Stimulated activated CD4-positive, alpha-beta T cell treated with anti-CD3 and anti-CD28 coated beads, Interleukin-15, amount 100 ng/mL, for 1 hour (primary cell): ENCODE measurements at places on chromosomes 13 and 19.

DNA sequence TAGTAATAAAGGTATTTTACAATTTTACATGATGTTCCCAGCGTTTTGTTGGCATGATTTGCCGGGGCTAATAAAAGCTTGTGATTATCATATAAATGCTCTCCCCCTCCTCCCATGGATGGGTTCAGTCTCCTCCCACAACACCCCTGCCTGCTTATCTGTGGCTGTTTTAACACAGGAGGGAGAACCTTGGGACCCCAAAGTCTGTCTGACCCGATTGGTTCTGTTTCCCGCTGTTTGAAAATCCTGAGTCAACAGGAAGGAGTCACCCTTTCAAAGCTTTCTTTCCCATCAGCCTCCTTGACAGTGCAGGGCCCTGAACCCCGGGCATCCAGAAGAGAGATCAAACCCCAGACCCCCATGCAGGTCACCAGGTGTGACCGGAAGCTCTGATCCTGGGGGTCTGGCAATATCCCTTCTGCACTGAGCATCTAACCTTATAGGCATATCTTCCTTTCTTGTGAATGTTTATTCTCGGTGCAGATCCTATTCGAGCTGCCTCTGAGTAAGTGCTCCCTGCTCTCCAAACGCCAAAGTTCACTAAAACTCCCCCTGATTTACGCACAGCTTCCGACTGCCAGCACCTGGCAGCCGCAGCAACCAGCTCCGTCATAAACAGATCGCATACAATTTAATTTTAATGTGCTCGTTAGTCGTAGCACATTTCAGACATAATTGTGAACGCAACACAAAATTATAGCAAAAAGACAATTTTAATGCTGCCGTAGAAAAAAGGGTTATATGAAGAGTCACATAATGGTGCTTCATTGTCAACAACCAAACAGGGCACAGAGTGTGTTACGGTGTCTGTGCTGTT is 74.8 kb downstream of the TSHZ3 start:
- no peak for DNase-seq

GRCh38 chr19:49767381-49767780 is 580 bp downstream of the AP2A1 start:
- no peak for DNase-seq

- no peak for DNase-seq
Measured at GRCh38 chr19:1410136-1410786, 2.9 kb downstream of the DAZAP1 start.

- DNase-seq = no peak
Measured at GRCh38 chr13:80684217-80684991, 343.5 kb upstream of the SPRY2 start.

DNA sequence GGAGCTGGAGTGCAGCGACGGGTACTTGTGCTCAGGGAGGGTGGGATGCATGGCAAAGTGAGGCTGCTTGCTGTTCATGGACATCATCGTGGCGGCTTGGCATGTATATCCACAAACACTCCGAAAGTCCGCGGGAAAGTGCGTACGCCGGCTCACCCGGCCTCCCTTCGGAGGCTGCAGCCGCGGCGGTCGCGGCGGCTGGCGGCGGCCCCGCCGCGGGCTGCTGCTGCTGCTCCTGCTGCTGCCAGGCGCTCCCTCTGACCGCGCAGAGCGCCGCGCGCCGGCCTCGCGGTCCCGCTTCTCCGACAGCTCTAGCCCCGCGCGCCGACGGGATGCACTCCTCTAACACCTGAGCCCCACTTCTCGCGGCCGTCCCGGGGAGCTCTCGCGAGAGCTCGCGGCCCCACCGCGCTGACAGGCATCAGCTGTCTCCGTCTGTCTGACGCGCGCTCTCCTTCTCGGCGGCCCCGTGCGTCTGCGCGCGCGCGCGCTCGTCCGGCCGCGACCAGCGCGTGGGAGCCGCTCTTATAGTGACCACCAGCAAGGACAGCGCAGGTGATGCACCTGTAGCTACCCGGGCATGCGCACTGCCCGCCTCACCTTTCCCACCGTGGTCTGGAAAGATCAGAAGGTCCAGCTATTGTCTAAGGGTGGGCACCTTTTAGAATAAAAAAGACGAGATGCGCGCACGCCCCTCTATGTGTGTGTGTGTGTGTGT is at the start of gene POU4F1:
TSS of gene POU4F1 (minus strand) at position 313 of the 718 bp plus-strand sequence. CDS start at position 87, 226 bp downstream.
- no peak for DNase-seq

DNA sequence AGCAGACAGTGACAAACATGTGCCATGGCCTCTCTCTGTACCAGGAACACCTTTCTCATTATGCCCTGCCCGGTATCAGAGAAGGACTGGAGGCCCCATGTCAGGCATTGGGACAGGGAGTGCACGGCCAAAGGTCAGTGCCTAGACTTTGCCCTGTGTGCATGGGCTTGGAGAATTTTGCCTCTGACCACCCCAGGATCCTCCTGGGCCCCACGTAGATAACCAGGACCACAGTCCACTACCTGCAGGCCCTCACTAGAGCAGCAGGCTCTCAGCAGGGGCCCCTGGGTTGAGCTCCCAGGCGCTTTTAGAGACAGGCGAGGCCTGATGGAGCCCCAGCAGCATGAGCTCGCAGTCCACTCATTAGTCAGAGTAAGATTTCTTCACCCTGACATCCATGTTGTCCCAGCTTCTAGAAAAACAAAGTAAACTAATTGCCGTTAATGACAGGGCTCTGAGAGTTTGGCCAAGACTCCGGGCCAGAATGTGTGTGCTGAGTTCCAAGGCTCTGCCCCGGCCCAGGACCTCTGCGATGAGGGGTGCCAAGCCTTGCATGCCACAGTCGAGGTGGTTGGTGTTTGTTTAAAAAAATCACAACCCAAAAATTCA is 42.7 kb downstream of the CAPN12 start:
- DNase-seq = no peak

- no peak for DNase-seq
Measured at GRCh38 chr13:75486146-75487062, 4.4 kb upstream of the TBC1D4 start.

GRCh38 chr19:35123573-35123972 is 8.0 kb downstream of the FXYD3 start:
- DNase-seq = no peak

DNA sequence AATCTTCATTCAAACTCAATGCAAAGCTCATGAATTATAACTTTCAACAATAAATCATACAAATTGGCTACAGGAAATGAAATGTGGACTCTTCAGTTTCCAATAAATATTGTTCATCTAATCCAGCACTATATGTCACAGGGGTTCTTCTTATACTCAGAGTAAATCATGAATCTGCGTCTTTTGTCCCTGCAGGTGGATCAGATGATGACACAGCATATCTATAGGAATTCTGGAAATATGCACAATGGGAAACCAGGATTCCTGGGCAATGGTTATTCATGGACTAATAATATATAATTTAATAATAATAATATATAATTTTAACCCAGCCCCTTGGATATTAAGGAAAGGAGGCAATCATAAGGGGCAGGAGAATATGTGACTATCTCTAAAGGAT is 8.4 kb downstream of the ZNF573 start:
- no peak for DNase-seq

- DNase-seq = no peak
Measured at GRCh38 chr13:51958217-51958547, 53.1 kb downstream of the ATP7B start.

GRCh38 chr19:11551603-11552235 is 7.3 kb downstream of the ELOF1 start:
- DNase-seq = no peak

GRCh38 chr13:107516517-107516916 is 698.8 kb downstream of the LIG4 start:
- no peak for DNase-seq

GRCh38 chr19:49758292-49758691 is 4.8 kb downstream of the TSKS start:
- DNase-seq = no peak

DNA sequence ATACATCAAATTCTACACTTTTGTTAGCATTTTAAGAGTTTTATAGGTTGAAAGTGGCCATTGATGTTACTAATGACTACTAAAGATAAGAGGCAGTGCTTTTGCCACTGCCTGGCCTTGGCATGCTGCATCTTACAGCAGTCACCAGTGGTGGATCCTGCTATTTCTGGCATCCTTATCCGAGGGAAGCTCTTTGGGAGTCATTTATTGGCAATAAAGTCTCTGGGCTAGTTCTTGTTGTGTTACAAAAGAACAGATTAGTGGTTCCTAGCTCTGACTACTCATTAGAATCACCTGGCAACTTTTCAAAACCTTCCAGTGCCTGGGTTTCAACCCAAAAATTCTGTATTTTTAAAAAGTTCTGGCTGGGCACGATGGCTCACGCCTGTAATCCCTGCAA is 94.5 kb downstream of the ZMYM2 start:
- DNase-seq = no peak

DNA sequence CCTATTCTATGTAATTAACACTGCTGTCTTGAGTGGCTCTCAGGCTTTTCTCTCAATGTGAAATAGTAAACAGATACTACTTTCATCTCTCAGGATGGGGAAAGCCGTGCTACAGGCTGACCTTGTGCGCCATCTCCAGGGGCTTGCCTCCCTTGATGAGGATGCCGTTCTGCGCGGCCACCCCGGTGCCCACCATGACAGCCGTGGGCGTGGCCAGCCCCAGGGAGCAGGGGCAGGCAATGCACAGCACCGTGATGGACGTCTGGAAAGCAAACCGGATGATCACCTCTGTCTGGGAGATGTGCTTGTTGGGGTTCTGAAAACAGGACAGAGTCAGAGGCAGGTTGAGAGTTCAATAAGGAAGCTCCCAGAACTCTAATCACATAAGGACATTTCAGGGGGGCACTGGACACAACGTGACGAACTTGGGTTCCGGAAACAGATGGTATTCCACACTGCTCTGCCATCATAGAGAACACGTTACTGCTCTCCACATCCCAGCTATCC is 65.0 kb downstream of the ATP7B start:
- DNase-seq = no peak

- peak; percentile 59 for DNase-seq
Measured at GRCh38 chr19:48351341-48351752, 12.4 kb downstream of the TMEM143 start.

DNA sequence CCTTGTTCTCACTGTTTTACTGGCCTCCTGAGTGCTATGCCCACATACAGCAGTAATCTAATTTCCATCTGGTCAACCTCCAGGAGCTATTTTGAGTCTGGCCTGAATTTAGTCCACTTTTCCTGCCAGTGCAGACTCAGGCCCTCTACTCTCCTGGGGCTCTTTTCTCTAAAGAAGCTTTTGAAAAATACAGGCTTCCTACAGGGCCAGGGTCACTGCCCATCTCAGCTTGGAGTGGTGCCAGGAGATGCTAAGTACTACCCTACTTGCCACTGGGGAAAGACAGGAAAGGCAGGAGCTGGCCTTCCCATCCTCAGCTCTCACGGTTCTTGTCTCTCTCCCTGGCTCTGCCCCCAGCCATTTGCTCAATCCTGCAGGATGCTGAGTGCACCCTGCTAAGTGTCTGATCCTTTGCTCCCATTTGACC is 101.7 kb upstream of the SERP2 start:
- DNase-seq = no peak

- DNase-seq = no peak
Measured at GRCh38 chr19:48405850-48406249, 12.4 kb downstream of the GRIN2D start.

DNA sequence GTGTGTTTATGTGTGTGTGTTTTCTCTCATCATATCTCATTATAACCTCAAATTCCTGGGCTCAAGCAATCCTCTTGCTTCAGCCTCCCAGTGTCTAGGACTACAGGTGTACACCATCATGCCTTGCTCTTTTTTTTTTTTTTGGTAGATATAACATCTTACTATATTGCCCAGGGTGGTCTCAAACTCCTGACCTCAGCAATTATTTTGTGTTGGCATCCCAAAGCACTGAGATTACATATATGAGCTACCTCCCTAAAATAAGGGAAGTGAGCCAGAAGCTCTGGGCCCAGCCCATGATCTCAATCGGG is 448 bp upstream of the ZNF543 start:
- no peak for DNase-seq

DNA sequence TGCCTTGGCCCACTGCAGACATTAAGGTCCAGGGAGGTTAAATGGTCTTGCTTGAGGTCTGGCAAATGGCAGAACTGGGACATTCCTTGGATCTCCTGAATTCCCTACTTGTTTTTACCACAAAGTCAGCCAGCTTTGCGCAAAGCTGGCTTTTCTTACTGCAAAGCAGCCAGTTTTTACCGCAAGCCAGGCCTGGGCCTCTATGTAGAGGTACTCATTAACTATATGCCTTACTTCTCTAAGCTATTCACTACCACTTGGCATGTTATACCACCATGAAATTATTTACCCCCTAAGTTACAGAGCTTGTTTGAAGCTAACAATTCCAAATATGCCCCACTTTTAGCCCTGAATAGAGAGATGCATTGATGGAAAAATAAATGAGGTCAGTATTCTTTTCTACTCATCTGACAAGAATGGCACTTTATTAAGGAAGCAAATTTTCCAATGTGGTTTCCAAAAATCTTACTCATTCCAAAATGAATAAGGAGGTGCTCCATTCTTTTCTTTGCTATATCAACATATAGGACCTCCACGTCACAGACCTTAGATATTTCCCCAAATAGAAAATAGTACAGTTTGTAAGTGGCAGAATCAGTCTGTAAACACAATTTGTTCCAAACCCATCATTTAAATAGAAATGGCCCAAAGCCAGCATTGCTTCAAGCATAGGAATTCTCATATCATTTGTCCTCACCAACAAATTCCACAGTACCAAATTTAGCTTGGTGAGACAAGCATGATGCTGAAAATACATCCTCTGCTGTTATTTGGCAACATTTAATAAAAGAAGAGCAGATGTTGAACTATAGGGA is 143.9 kb upstream of the TSC22D1 start:
- DNase-seq = no peak

- no peak for DNase-seq
Measured at GRCh38 chr19:46241626-46242025, 12.1 kb downstream of the IGFL1 start.

GRCh38 chr13:39612023-39612637 is 9.1 kb upstream of the LHFPL6 start:
- DNase-seq = no peak

- no peak for DNase-seq
Measured at GRCh38 chr13:69857183-69857821, 250.3 kb upstream of the ATXN8OS start.

DNA sequence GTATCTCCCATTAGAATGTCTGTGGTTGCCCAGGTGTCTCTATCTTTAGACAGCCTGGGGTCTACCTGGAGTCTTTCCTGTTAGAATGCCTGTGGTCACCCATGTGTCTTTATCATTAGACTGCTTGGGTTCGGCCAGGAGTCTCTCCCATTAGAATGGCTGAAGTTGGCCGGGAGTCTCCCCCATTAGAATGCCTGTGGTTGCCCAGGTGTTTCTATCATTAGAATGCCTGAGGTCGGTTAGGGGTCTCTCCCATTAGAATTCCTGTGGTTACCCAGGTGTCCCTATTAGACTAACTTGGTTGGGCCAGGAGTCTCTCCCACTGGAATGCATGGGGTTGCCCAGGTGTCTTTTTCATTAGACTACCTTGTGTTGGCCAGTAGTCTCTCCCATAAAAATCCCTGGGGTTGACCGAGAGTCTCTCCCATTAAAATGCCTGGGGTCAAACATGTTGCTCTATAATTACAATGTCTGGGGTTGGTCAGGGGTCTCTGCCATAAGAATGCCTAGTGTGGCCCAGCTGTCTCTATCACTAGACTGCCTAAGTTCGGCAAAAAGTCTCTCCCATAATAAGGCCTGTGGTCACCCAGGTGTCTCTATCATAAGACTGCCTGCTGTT is 1448.7 kb downstream of the UQCRFS1 start:
- DNase-seq = no peak

GRCh38 chr19:16571822-16572331 is 338 bp downstream of the SLC35E1 start:
- DNase-seq = no peak
